ENCODE measurements at places on chromosomes 6 and 20. TPM values are rescaled to one million over a fixed set of nuclear protein-coding genes. Genes with fewer than 3 reads are reported as not detected.

DNA sequence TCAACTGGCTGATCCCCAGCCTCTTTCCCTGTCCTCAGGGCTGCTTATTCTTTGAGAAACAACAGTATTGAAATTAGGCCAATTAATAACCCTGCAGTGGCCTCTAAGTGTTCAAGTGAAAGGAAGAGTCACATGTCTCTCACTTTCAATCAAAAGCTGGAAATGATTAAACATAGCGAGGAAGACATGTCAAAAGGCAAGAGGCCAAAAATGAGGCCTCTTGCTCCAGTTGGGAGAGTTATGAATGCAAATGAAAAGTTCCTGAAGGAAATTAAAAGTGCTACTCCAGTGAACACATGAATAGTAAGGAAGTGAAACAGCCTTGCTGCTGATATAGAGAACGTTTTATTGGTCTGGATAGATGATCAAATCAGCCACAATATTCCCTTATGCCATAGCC lies 131.5 kb downstream of the MACROD2 start:
- DNase-seq: no peak

Gene CRIP3
- total RNA-seq: 0.72 TPM

DNA sequence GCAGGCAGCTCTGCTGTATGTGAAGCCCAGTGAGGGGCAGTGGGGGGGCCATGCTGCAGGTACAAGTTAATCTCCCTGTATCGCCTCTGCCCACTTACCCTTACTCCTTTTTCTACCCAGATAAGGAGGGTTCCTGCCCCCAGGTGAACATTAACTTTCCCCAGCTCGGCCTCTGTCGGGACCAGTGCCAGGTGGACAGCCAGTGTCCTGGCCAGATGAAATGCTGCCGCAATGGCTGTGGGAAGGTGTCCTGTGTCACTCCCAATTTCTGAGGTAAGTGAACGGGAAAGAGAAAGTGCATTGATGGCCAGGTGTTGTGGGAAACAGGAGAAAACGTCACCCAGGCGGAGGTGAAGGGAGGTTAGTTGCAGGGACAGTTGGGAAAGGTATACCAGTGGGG lies 10.3 kb downstream of the WFDC2 start:
- DNase-seq: no peak

DNA sequence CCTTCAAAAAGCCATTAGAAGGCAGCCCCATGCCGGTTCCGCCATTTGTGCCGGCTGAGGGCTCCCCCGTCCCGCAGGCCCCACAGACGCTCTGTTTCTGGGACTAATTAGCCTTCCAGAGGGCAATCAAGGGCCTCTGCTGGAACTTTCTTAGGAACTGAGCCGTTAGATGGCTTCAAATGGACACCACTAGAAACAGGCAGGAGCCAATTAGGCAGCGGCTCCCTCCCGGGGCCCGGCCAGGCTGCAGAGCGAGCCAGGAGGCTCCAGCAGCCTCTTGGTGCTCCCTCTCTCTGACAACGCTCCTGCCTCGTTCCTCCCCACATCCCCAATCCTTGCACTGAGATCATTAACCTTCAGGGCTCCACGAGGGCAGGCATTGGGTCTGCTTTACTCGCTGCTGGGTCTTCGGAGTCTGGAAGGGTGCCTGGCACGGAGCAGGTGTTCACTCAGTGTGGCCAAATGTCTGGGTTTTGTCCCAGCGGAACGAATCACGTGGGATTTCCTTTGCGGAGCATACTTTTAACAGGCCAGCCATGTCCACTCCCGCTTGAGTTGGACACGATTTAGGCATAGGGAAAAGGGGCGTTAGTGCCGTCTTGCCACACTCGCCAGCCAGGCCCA lies 98.3 kb downstream of the TMEM242 start:
- DNase-seq: no peak

- DNase-seq: no peak
Measured at GRCh38 chr6:117280922-117281321, 15.6 kb downstream of the VGLL2 start.

DNA sequence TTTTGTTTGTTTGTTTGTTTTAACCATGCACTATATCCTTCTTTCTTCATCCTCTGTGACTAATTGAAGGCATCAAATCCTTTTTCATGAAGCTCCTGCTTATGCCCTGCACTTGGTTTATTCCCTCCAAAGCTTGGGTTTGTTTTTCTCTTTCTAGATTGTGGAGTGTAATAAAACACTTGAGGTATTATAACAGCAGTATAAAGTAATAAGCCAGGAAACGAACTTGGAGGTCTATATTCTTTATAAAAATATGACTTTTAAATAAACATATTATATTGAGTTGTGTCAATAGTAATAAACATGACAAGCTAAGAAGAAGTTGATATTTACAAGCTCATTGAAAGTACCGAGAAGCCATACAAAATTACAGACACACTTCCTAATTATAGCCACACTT lies 659.4 kb downstream of the RFPL4B start:
- DNase-seq: no peak
